ENCODE measurements at places on chromosomes 6 and 20.

GRCh38 chr20:51910321-51911050 lies 108.2 kb upstream of the SALL4 start:
- DNase-seq = no peak

GRCh38 chr6:88238065-88238464 lies 71.9 kb upstream of the CNR1 start:
- peak; percentile 51 for DNase-seq

- DNase-seq = no peak
Observed at GRCh38 chr6:4340544-4340943, 205.2 kb upstream of the ECI2 start.

GRCh38 chr20:44087857-44088120 lies 99.2 kb downstream of the JPH2 start:
- DNase-seq = no peak

DNA sequence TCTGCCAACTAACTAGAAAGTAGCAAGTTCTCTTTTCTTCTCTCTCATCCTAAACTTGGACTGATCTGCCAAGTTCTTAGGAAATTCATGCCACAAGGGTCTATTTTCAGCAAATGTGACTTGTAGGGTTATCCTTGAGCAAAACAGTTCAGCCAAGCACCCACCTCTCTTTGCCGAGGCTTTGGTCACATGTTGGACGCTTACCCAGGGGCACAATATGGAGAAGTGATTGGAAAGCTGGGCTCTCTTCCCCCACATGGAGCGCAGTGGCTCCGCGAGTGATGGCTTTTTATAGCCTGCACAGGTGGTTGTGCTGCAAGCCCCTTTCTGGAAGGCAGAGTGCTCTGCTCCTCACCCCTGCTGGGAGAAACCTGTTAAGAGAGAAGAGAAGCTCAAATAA lies 47.7 kb upstream of the FNDC1 start:
- no peak for DNase-seq

DNA sequence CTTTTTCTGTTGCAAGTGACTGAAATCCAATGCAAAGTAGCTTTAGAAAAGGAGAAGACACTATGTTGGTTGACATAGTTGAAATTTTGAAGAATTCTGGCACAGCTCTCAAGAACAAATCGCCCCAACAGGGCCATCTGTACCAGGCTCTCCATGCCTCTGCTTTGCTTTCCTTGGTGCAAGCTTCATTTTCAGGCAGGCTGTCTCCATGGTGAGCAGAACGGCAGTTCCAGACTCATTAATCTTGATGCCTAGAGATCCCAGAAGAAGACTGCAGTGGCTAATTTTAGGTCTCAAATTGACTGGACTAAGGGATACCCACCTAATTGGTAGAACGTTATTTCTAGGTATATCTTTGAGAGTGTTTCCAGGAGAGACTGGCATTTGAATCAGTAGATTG lies 950.7 kb upstream of the FLRT3 start:
- no peak for DNase-seq

GRCh38 chr6:64252256-64252655 lies 616.7 kb downstream of the PHF3 start:
- DNase-seq = no peak

GRCh38 chr6:158708239-158708638 lies 58.4 kb downstream of the SYTL3 start:
- no peak for DNase-seq

DNA sequence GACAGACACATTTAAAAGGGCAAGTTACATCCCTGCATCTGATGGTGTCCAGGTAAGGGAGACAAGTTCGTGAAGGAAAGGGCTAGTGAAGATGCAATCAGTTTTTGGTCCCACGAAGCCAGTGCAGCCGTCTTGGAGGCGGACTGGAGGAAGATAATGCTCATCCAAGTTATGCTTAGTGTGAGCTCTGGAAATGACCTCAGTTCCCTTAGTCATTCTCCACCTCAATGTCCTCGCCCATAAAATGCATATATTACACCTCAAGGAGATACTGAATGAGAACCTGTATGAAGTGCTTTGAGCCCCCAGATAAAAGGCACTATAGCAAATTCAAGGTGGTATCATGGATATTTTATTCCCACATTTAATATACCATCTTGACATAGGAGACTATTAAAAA lies 358.8 kb downstream of the ADGRB3 start:
- DNase-seq = no peak

- no peak for DNase-seq
Observed at GRCh38 chr20:44282192-44282591, 28.8 kb downstream of the FITM2 start.

DNA sequence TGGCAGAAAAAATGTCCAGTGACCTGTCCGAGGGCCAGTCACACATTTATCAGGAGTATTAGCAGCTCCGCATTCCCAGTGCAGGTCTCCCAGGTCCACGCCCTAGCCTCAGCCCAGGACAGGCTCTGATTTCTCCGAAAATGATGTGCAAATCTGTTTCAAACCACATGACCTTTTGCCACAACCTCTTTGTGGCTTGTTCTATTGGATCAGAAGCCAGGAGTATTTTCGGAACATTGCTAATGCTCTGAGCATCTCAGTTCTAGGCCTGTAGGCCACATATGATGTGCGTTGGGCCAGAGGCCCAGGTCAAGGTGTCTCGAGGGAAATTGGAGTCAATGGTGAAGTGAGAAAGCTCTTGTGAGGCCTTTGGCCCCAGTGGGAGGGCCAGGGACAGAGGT lies 40.4 kb downstream of the SNX5 start:
- DNase-seq = no peak

DNA sequence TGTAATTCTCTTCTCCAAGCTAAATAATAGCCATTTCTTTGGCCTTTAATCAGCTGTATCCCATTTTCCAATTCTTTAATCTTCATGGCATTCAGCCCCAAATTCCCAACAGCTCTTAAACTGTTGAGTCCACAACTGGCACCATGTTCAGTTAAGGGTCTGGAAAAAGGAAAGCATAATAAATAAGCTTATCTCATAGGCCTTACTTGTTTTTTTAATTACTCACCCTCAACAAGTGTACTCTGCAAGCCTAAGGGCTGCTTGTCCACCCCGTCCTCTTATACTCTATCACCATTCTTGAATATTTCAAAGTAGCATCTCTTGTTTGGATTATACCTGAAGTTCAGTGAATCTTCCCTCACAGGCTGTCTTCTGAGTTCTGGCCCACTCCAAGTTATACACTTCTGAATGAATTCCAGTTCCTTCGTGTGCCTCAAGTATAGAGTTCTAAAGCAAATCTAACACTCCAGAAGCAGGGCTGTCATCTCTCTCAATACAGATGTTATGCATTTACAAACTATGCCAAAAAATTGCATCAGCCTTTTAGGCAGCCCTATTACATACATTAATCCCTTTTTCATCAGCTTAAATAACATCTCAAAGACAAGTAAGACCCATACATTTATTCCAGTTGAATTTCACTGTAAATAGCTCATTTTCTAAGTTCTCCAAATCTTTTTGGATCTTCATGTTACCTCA lies 98.7 kb downstream of the COL21A1 start:
- DNase-seq = no peak

- no peak for DNase-seq
Observed at GRCh38 chr6:154471609-154472362, 38.7 kb downstream of the CNKSR3 start.

GRCh38 chr20:59671661-59672471 lies 67.5 kb downstream of the PHACTR3 start:
- no peak for DNase-seq

- peak; percentile 72 for DNase-seq
Observed at GRCh38 chr6:5471044-5471443, 209.7 kb downstream of the FARS2 start.

GRCh38 chr20:14507711-14508110 lies 170.3 kb upstream of the FLRT3 start:
- DNase-seq = no peak

GRCh38 chr20:19565736-19566135 lies 192.3 kb upstream of the RIN2 start:
- no peak for DNase-seq

- no peak for DNase-seq
Observed at GRCh38 chr6:110776413-110776812, 38.9 kb downstream of the CDK19 start.

DNA sequence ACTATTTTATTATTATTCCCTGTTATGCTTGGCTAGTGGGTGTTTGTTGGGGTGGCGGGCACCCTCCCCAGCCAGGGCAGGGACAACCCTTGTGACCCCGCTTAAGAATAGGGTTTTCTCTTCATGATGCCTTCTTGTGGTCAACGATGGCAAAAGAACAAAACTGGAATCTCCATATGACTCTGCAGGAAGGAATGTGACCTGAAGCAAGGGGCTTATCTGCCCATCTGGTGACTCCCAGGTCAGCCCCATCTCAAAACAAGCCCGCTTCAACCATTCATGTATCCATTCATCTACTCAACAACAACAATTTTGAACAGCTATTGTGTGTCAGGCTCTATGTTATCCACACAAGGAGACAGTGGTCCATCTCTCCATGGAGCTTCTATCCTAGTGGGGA lies 30.9 kb upstream of the TGM6 start:
- DNase-seq = no peak

DNA sequence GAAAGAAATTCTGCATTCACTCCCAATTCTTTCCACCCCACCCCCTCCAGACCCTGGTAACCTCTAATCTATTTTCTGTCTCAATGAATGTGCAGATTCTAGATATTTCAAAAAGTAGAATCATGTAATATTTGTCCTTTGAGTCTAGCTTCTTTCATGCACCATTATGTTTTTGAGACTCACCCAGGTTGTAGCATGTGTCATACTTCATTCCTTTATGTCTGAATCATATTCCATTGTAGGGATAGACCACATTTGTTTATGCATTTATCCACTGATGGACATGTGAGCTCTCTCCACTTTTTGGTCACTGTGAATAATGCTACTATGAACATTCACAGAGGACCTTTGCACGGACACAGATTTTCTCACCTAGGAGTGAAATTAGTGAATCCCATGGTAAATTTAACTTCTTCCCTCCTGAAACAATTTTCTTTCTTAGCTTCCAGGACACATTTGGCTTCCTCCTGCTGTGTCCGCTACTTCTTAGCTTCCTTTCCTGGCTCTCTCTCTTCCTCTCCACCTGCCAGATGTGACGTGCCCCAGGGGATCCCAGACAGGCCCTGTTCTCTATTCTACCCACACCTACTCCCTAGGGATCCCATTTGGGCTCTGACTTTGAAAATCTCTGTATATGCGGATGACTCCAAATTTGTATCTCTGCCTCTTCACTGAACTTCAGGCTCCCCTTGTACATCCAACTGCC lies 24.1 kb upstream of the ARFGEF2 start:
- no peak for DNase-seq

GRCh38 chr6:167746975-167747374 lies 79.7 kb upstream of the AFDN start:
- no peak for DNase-seq

DNA sequence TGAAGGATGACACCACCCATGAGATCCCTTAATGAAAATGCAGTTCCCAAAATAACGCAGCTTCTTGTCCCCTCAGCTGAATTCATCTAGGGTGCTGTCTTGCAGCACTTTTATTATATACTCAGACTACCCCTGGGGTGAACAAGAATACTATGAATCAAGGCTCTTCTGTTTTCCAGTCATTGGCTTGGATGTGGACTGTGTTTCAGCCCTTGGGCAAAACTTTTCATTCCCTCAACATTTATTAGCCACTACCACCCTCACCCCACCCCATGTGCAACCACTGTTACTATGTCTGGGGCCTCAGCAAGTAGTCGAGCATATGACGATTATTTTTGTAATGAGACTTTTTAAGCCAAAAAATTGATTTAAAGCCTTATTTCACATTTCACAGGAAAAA lies 319.2 kb upstream of the PLN start:
- DNase-seq = no peak

DNA sequence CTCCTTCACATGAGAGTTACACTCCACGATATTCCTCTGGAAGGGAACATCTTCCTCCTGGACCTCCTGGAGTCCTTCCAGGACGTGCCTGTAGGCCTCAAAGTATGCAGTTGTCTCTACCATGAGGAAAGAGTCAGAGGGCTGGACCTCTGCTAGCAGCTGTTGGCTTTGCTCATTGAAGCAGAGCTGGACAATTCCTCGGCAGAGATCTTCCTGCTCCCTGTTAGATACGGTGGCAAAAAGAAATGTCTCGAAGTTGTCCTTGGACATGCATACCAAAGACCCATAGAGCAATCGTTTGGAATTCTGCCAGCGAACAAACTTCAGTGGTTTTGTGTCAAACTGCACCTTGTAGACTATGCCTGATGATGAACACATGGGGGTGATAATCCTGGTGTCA lies 7.7 kb downstream of the ZNFX1 start:
- DNase-seq = no peak

DNA sequence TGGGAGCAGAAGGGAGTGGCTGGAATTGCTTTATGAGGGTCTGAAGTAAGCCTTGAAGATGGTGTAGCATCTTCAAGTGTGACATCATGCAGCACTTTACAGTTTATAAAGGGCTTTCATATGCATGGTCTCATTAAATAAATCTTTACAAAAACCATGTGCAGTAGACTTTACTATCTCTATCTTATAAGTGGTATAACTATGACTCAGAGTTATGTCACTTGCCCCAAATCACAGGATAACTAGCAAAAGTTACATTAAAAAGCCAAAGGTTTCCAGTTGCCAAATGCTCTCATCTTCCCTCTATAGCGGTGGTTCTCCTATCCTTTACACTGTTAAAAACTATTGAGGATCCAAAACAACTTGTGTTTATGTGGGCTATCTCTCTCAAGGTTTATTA lies 687.7 kb upstream of the MARCKS start:
- no peak for DNase-seq
